ENCODE measurements at places on chromosomes 7 and 10.

DNA sequence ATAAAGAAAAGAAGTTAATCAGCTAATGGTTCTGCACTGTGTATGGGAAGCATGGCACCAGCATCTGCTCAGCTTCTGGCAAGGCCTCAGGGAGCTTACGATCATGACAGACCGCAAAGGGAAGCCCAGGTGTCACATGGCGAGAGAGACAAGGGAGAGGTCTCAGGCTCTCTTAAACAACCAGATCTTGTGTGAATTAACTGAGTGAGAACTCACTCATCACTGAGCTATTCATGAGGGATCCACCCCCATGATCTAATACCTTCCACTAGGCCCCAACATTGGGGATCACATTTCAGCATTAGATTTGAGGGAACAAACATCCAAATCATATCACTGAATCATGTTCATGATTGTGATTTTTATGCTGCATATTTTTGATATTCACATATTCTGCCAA, 5.8 kb downstream of the USP54 start:
- DNase-seq = no peak

DNA sequence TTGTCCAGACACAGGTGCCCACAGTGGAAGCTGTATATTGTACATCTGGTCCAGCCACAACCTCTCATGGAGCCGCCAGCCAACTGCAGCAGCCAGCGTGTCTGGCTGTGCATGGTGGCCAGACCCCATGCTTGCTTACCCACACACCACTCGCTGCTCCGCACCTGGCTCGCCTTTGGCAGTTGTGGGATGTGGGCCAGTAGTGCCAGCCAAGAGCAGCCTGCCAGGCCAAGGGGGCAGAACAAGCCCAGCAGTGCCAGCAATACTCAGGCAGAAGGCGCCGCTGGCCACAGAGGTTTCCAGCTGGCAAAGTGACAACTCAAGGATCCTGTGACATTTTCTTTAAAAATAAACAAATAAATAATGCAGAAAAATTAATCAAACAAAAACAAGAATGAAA, 11.7 kb upstream of the TMEM243 start:
- no peak for DNase-seq

DNA sequence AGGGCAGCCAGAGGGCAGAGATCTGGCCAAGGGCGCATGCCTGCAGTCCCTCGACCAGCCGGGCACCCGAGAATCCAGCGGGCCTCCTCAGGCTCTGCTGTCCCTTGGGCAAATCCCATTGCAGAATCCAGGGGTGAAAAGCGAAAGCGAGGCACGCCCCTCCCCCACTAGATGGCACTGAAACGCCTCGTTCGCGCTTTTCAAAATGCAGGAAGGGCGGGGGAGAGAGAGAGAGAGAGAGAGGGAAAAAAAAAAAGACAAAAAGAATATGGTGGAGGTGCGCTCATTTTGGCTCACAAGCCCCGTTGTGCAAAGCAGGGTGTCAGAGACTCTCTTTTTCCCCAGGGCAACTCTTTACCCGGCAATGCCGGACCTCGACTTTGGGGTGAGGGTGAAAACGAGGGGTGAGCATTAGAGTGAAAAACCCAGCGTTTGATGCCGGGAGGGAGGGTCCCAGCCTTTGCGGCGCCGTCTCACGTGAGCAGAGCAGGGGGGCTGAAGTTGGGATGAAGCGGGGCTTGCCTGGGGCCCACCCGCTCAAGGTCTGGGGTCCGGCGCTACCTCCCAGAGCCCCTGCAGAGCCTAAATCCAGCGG, 2.5 kb upstream of the TMEM178B start:
- peak; percentile 94 for DNase-seq

DNA sequence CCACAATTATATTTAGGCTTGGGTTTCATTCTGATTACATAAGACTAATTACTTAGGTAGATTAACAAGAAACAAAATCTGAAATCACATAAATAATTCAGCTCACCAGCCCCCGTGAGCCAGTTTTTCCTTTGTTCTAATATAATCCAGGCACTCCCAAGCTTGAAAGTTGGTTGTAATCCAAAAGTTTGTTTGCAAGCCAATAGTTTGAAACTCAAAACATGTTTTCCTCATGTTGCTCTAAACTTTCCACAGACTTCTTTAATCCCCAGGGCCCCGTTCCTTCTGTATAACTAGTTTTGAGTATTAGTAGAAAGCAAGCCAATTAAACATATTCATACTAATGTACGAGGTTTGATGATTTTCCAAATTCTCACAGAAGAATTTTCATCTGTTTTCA, 56.1 kb downstream of the SP8 start:
- DNase-seq = no peak

DNA sequence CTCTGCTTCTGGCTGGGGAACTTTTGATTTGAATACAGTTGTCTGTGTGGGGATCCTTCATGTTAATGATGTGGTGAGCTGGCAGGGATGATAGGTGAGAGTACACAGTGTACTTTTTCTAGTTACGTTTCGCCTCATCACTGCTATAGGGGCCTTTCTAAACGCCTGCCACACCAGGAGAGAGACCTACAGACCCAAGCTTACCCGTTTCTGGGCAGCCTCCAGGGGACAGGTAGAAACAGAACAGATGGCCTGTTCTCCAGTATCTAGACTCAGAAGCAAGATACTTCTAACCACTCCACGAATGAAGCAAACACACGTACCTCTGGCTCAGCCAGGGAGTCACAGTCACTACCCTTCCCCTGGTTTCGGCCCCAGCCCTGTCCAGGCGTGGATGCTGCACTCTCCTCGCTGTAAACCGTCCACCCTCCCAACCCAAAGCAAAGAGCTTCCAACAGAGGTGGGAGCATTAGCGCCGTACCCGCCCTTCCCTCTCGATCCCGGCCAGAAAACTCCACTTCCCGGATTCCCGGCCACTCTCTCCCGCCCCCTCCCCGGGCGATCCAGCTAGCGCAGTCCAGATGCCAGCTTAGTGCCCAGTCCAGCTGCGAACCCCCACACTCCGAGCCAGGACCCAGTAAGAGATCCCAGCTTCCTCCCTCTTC, 1.2 kb downstream of the CCDC6 start:
- DNase-seq = no peak

- DNase-seq = peak; percentile 83
Observed at GRCh38 chr7:132276976-132277725, 299.1 kb downstream of the PLXNA4 start.

DNA sequence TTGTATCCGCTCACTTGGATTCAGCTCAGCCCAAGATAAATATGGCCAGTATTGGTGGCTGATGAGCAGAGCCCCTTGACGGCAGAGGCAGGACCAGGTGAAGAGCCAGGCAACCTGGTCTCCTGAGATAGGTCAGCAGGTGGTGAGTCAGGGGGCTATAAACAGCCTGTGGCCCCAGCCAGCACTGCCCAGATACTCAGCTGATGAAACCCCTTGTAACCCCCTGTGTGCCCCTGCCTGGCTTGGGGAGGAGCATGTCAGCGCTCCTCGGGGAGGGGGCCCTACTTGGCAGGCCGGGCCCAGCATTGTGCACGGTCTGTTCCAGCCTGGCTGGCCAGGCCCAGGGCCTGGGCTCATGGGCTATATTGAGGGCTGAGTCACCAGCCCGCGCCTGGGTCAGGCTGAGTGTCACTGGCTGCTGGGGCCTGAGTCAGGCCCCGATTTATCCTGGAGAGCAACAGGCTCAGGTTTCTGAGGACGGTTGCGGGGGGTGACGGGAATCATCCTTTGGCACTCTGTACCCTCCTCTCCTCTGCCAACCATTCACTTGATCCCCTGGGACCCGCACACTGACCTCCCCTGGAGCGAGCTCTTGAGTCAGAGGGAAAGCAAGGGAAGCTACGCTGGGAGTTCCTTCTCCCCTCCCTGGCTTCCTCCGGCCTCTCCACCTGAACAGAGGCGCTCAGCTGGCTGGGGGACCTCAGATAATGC, 2.8 kb upstream of the FLNC start:
- no peak for DNase-seq

- DNase-seq = no peak
Observed at GRCh38 chr7:51295440-51296245, 21.0 kb downstream of the COBL start.

GRCh38 chr7:132464740-132465139, 111.5 kb downstream of the PLXNA4 start:
- DNase-seq = no peak

DNA sequence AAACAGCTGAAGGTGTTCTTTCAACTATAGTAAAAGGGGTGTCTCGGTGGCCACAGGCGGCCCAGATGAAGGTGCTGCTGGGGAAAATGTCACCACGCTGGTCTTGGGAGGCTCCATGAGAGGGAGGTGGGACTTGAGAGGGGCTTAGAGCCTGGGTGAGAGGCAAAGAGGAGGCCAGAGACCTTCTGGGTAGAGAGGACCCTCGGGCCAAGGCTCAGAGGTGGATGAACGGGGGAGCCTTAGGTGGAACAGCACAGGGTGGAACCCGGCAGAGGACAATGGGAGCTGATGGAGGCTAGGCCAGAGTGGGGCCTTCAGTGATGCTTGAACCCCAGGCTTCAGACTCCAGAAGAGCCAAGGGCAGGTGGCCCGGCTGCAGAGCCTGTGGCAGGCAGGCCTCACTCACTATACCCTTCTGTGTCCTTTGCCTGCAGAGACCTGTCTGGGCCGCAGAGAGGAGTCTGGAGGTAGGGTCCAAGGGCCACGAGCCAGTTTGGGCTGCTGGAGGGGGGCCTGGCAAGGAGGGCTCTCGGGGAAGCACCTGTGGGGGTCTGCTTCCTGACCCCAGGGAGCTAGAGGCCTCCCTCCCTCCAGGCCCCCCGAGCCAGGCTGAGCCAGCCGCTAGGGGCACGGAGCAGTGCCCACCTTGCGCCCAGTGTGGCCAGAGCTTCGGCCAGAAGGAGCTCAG, 32.1 kb downstream of the ZNF783 start:
- DNase-seq = no peak

DNA sequence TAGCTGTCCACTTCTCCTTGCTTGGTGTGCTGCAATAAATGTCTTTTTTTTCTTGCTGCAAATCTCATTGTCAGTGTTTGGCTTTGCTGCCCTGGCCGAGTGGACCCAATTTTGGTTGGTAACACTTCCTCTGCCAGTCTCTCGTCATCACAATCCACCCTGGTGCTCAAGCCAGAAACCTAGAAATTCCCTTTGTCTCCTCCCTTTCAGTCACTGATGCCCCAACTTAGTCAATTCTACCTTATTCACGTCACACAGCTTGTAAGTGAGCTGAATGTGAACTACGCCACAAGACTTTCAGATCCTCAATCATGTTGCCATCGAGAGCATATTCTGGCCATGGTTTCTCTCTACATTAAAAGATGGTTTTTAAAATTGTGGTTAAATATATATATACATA, 13.0 kb upstream of the FRA10AC1 start:
- DNase-seq = no peak

DNA sequence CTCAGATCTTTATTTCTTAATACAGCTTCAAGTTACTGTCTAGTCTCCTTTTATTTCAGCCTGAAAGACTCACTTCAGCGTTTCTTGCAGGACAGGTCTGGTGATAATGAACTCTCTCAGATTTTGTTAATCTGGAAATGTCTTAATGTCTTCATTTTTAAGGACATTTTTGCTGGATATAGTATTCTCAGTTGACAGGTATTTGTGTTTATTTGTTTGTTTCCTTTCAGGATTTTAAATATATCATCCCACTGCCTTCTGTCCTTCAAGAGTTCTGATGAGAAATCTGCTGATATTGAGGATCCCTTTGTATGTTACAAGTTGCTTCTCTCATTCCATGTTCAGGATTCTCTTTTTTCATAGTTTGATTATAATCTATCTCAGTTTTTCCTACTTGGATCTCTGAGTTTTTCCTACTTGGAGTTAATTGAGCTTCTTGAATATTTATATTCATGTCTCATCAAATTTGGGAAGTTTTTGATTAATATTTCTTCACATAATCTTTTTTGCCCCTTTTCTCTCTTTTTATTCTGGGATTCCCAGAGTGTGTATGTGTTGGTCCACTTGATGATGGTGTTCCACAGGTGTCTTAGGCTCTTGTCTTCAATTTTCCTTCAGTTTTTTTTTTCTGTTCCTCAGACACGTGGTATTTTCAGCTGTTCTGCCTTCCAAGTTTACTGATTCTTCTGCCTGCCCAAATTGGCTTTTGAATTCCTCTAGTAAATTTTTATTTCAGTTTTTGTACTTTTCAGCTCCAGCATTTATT, 49.9 kb downstream of the PTEN start:
- DNase-seq = no peak

DNA sequence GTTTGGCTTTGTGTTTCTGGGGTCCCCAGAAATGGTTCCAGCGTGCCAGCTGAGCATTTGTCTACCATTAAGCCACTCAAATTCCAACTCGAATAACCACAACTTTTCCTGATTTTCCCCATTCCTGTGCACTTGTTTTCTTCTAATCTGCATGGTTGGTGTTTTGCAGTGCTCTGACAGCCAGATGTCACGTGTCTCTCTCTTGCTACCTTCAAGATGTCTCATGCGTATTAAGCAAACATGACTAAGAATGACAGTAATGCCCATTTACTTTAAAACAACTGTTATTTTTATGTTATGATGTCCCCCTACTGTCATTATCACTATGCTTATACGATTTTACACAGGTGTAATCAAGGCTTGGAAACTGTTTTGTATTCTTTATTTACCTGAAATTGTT, 35.2 kb upstream of the MXI1 start:
- DNase-seq = no peak

- DNase-seq = no peak
Observed at GRCh38 chr10:43238462-43238861, 28.4 kb downstream of the RASGEF1A start.

GRCh38 chr10:1280466-1281404, 224.6 kb downstream of the WDR37 start:
- no peak for DNase-seq

DNA sequence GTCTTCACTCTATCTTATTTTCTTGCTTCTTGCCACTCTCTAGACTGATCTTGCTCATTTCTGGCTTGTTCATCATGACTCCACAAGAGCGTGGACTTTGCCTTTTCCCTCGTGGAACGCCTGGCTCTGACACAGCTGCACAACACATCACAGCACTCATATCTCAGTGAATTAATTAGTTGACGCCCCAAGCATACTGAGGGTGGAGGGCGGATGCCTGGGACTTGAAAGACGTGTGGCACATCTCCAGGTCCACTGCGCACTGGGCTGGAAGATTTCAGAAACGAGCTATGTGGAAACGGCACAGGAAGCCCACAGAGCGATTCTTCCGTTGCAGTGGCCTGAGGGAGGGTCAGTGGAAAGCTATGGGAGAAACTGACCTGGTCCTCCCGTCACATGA, 23.6 kb upstream of the PLEKHA1 start:
- no peak for DNase-seq

GRCh38 chr7:75699993-75700392, 38.7 kb downstream of the HIP1 start:
- DNase-seq = no peak

GRCh38 chr10:127949831-127950230, 42.9 kb downstream of the PTPRE start:
- no peak for DNase-seq

DNA sequence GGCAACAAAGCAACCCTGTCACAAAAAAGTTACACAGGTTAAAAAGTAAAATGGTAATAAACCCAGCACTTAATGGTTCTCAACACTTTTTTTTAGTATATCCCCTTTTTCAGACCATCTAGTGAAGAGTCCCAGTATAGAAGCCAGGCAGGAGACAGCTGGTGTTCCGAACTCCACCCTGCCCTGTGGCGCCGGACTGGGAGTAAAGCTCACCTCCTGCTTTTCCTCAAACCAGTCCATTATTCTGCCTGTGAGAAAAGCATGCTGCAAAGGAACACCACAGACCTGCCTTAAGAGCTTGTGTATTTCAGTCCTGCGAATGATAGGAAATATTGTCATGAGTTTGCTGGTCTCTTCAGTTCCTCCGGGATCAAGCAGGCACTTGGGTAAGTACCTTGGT, 81.0 kb downstream of the EZH2 start:
- DNase-seq = no peak

- DNase-seq = no peak
Observed at GRCh38 chr10:15325243-15325943, 45.7 kb downstream of the FAM171A1 start.

Data from NCI-H2171 (cell line).